ENCODE measurements at places on chromosomes 11 and 22.

GRCh38 chr11:6862961-6863360 is at the start of gene OR10A2:
OR10A2 (plus strand) TSS chr11:6863057; CDS start chr11:6869755, 6,698 bp downstream.
- DNase-seq: no peak

GRCh38 chr11:32090545-32091370 is at the start of gene RCN1:
RCN1 (plus strand) TSS chr11:32091074; CDS start chr11:32091197, 123 bp downstream.
- peak; percentile 28 for DNase-seq

DNA sequence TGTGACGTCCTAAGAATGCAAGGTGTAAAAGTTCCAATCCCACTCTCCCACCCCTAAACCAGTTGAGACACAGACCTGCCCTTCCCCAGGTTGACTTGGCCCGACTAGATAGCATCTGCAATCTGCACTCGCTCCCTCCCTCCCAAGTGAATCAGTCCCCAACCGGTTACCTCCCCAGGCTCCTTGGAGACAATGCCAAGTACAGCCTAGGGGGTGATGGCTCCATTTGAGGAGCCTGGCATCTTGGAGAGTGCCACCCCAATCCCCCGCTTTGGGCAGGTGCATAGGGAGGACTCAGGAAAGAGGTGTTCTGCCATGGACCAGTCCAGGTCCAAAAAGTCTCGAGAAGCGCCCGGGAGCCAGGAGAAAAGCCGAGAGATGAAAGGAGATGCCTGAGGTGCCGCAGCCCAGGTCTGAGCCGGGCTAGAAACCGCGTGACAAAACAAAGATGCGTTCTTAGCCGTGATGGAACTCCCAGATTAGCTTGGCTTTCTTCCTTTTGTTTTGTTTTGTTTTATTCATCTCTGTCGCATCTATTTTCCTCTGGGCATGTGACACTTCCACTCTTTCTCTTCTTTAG is 18.7 kb upstream of the SNX32 start:
- no peak for DNase-seq

DNA sequence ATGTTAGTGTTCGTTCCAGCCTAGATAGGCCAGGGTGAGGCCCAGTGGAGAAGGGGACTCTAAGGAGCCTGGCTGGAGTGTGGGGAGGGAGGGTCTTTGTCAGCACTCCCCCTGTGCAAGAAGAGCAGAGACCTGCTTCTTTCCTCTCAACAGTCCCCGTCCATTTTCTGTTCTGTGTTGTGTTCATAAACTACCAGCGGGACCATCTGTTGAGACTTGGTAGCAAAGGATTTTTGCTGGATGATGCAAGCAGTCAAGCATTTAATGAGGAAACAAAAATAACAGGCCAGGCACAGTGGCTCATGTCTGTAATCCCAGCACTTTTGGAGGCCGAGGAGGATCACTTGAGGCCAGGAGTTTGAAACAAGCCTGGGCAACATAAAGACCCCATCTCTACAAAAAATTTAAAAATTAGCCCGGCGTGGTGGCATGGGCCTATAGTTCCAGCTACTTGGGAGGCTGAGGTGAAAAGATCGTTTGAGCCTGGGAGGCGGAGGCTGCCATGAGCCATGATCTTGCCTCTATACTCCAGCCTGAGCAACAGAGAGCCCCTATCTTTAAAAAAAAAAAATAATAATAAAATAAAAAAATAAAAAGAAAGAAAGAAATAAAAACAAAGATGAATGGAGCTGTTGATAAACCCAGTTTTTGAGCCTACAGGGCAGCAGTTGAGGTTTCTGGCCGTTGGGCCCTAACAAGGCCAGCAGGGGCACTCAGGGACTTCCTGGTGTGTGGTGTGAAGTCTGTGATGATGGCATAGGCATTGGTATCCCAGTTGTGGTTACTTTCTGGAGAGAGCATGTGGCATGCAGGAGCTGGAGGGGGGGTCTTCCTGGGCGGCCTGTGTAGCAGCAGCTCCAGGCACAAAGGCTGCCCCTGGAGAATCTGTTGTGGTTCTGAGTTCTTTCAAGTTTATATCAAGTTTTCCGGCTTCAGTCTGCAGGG is 1.7 kb upstream of the TXNRD2 start:
- no peak for DNase-seq

GRCh38 chr11:94433049-94433448 is 31.8 kb upstream of the GPR83 start:
- DNase-seq: no peak

GRCh38 chr11:84437071-84437980 is 1151.2 kb upstream of the CCDC90B start:
- no peak for DNase-seq

DNA sequence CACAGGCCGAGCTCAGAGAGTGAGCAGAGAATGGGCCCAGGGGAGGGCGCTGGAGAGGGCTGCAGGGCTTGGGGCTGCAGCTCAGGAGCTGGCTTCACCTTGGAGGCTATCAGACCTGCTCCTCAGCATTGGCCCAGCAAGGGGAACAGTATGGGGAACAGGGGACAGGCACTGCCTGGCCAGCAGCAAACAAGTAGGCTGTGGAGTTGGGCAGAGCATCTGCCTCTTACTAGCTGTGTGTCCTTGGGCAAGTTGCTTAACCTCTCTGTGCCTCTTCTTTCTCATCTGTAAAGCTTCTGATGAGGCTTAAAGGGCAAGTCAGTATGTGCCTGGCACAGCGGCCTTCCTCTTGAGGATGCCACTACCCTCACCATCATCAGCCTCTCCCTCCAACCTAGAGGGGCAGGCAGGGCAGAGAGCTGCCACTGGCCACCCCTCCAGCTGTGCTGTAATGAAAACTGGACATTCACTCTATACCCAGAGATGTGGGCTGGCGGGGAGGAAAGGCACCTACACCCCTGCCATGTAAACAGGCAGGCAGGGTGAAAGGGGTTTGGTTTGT is 7.5 kb upstream of the CDKN1C start:
- no peak for DNase-seq

DNA sequence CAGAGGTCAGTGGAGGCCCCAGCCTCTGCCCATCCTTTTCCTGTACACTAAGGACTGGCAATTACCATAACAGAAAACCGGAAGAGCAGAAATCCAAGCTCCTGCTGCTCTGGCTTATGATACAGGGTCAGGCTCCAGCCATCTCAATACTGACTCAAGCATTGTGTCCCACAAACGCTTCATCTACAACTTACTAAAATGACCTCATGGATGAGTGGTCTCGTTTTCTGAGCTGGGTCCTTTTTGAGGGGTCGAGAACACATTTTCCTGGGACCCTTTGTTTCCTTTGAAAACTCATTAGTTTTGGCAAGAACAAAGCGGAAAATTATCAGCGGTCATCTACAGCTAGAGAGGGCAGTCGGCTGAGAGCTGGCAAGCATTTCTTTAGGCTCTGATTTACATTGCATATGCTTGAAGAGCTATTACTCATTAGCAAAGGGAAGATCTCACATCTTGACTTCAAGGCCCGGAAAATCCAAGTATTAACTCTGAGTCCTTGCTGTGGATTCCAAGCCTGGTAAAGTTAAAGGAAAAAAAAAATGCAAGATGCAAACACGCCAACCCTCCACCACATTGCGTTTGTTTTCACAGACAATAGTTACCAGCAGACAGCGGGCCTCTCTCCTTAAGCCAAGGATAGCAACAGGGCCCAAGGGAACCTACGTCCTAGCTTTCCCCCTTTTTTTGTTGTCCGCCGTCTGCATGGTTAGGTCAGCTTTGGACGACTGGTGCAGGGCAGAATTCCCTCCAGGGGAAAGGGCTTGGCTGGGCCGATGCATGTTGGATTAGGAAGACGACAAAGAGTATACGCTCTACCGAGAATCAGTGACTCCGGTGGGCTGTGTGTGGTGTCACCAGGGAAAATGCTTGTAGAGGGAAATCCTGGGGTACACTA is 1.8 kb downstream of the TESMIN start:
- no peak for DNase-seq

DNA sequence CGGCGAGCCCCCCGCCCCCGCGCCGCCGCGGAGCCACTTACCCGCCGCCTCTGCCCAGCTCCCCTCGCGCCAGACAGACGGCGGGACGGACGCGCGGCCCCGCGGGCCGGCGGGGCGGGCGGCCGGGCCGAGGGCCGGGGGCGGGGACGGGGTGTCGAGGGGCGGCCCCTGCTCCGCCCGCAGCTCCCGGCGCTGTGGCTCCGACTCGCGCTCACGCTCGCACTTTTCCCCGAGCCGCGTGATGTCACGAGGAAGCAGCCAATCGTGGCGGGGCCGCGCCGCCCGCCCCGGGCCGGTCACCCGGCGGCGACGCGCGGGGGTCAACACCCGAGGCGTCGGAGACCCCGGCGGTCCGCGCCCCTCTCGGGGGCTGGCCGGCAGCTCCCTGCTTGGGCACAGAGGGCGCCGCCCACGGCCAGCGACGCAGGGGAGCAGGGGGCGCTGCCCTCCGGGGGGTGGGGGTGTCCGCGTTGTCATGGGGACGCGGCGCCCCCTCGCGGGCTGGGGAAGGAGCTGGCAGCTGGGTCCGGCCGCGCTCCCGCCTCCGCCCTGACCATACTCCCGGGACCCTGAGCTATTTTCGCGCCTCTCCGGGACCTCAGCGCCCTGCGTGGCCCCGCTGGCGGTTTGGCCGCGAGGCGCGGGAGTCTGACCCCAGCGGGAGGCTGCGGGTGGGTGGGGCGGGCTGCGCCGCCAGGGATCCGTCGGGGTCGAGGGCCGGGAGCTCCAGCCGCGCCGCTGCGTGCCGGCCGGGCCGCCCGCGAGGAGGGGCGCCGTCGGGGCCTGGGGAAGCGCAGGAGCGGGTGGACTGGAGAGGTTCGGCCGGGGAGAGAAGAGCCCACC is at the start of gene CHRM4:
TSS of gene CHRM4 (minus strand) at position 199 of the 843 bp plus-strand sequence. CDS start 5,219 bp downstream, outside the sequence.
- no peak for DNase-seq

DNA sequence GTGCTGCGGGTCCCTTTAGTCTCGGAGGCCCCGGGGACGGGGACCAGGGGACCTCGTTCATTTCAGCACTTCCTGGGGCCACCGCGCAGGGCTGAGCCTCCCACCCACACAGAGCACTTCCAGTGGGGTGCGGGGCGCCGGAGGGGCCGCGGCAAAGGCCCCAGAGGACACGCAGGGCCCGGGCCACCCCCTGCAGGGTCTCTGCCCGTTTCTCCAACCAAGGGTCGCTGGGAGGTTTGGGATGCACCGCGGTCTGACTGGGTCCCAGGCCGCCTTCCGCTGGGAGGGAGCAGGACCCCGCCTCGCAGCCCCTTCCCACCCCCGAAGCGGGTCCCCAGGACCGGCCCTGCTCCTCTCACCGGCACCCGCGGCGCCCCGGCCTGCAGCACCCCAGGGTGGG is 37.5 kb downstream of the TOLLIP start:
- DNase-seq: no peak

DNA sequence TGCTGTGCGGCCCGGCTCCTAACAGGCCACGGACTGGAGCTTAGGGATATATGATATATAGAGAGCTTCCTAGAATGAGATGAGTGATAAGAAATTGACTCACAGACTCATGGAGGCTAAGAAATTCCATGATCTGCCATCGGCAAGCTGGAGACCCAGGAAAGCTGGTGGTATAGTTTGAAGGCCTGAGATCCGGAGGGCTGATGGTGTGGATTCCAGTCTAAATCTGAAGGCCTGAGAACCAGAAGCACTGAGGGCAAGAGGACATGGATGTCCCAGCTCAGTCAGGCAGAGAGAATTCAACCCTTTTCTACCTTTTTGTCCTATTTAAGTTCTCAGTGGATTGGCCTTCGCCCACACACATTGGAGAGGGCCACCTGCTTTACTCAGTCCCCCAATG is 564.8 kb downstream of the TBC1D22A start:
- no peak for DNase-seq

DNA sequence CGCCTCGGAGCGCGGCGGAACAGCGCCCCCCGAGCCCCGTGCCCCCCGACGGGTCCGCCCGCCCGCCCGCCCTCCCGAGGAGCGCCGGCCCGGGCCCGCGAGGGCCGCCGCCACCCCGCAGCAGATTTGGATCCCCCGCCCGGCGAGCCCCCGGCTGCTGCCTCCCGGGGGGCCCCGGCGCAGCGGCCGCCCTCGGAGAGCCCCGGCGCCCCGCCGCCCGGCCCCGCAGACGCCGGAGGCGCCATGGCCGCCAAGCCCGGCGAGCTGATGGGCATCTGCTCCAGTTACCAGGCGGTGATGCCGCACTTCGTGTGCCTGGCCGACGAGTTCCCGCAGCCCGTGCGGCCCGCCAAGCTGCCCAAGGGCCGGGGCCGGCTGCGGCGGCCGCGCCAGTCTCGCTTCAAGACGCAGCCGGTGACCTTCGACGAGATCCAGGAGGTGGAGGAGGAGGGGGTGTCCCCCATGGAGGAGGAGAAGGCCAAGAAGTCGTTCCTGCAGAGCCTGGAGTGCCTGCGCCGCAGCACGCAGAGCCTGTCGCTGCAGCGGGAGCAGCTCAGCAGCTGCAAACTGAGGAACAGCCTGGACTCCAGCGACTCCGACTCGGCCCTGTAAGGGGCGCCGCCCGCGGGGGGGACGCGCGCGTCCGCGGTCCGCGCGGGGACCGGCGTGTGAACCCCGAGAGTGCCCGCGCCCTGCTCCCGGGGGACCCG is 380 bp downstream of the C11orf96 start:
- DNase-seq: no peak

GRCh38 chr11:87529486-87529885 is 491.8 kb downstream of the TMEM135 start:
- DNase-seq: no peak

- no peak for DNase-seq
Measured at GRCh38 chr11:12924650-12925049, 84.5 kb upstream of the RASSF10 start.

- DNase-seq: no peak
Measured at GRCh38 chr11:75233754-75234172, 6.8 kb upstream of the TPBGL start.

DNA sequence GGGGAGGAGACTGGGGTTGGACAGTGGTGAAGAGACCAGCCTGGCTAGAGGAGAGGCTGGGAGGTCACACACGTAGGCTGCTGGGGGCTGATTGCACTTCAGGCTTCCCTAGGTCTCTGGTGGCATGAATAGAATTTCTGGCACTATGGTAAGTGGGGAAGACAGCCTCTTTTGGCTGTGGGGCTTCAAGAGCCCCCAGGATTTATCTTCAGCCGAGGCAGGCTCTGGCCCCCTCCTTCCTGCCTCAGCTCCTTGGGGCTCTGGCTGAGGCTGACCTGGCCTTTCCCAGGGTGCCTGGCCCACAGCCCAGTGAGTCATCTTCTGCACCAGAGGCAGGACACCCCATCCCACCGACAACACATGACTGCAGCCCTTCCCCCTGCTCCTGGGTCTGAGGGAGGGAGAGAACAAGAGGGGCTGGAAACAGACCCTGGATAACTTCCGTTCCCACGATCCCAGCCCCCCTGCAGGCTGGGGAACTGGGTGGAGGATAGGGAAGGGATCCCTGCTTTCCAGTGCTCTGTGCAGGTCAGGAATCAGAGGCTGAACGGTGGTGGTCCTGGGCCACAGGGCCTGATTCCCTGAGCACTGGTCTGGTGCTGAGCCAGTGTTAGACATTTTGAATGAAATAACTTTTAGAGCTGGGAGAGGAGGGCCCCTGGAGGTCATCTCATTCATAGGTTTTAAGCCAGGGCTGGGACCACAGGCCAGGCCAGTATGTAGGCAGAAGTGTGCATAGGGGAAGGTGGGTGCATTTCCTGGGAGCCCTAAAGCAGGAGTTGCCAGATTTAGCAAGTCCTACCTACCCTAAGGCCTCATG is 26.5 kb downstream of the ARHGEF17 start:
- no peak for DNase-seq

All from stimulated activated CD8-positive, alpha-beta memory T cell treated with anti-CD3 and anti-CD28 coated beads, Interleukin-4, amount 100 ng/mL, for 4 hours (primary cell).